ENCODE measurements at places on chromosomes 5 and 9.

DNA sequence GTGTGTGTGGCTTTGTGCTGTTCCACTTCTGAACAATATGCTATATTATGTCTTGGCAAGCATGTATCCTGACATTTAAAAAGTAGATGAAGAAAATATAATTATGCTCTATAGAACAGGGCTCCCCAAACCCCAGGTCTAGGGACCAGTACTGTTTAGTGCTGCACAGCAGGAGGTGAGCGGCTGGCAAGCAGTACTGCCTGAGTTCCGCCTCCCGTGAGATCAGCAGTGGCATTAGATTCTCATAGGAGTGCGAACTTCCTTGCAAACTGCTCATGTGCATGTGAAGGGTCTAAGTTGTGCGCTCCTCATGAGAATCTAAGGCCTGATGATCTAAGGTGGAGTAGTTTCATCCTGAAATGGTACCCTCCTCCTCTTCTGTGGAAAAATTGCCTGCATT lies 979.1 kb upstream of the CTNND2 start:
- DNase-seq, result no peak

GRCh38 chr5:14700478-14701436 lies 36.2 kb downstream of the OTULIN start:
- DNase-seq, result no peak

- no peak for DNase-seq
Measured at GRCh38 chr5:132708645-132709044, 28.7 kb downstream of the KIF3A start.

- no peak for DNase-seq
Measured at GRCh38 chr5:107799306-107799705, 128.6 kb upstream of the EFNA5 start.

DNA sequence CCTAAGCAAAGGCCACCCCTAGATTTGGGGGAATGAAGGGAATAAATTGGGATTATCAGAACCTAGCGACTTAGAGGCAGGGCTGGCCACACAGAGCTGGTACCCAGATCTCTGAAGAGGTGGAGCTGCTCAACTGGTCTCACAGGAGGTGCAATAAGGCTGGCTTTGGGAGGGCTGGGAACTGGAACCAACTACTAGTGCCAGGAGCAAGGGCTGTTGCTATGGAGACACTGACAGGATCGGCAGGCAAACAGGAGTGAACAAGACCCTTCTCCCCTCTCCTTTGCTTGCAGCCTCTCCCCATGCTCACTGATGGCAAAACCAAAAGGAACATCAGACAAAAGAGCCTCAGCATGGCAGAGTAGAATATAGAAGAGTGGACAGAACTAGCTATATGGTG lies 17.0 kb upstream of the WHRN start:
- DNase-seq, result no peak

GRCh38 chr5:59528202-59528862 lies 365.2 kb downstream of the PDE4D start:
- no peak for DNase-seq

All from activated naive CD4-positive, alpha-beta T cell treated with anti-CD3 and anti-CD28 coated beads, Interleukin-2, amount 50 U/mL, for 16 hours (primary cell).